GM10248 (cell line): ENCODE measurements at places on chromosomes 11 and 22.

DNA sequence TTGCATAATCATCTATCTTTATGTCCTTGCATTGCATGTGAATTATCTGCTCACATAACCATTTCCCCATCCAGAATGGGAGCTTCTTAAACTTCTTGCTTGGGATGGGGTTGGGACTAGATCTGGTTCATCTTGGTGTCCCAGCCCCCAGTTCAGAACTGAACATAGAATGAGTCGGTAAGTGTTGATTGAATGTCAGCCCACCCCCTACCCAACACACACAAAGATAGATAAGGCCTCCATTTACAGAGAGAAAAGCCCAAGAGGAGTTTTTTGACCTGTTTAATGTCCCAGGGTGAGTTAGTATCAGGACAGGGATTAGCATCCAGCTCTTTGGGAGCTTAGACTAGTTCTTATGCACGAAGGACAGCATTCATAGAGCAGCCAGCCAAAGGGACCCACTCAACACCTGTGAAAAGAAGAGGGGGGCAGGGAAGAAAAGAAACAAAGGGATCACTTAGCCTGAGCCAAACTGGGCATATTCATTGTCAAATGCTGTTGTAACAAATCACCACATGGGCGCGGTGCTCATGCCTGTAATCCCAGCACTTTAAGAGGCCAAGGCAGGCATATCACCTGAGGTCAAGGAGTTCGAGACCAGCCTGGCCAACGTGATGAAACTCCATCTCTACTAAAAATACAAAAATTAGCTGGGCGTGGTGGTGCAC is 57.4 kb downstream of the CHRDL2 start:
- DNase-seq: no peak

GRCh38 chr11:10051868-10052586 is 242.0 kb downstream of the SBF2 start:
- no peak for DNase-seq

GRCh38 chr11:117187799-117188481 is 9.4 kb downstream of the SIDT2 start:
- DNase-seq: peak; percentile 15

DNA sequence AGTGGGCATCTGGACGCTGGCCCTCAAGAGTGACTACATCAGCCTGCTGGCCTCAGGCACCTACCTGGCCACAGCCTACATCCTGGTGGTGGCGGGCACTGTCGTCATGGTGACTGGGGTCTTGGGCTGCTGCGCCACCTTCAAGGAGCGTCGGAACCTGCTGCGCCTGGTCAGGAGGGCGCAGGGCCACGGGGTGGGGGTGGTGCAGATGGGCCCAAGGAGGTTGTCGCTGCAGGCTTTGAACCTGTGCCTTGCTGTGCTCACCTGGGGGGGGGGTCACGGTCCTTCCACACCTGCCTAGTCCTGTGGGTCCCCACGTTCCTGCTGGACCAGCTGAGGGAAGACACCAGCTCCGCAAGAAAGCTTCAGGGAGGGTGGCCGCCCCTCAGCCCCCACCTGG is 3.5 kb downstream of the CD151 start:
- DNase-seq: no peak

DNA sequence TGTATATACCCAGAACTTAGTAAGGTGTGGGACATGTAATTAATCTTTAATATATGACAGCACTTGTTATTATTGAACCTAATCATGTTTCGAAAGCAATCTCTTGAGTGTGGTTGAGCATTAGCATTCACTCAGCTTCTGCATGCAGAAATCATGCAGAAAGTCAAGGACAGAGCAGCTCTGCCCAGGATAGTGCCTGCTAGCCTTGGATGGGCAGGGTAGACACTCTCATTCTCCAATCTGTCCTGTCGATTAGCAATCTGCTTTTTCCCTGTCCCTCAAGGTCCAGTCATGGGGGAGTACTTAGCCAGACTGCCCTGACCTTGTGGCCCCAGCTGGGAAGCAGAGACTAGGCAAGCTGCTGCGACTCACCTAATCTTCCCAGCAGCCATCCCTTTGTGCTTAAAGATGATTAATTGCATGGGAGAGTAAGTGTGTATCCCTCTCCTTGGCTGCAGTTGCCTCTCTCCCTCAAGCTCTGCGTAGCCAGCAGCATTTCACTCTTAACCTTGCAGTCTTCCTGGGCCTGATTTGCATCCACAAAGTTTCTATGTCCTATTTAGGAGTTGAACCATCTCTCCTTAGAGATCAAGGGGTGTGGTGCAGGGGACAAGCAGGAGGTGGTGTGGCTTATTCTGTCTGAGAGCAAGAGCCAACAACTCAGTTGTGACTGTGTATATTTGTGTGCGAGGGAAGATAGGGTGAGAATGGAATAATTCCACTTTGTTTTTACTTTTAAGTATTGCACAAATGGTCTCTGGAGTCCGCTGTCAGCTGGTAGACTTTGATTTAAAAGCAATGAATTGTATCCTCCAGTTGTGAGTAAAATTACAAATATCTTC is 101.4 kb downstream of the FDX1 start:
- no peak for DNase-seq

DNA sequence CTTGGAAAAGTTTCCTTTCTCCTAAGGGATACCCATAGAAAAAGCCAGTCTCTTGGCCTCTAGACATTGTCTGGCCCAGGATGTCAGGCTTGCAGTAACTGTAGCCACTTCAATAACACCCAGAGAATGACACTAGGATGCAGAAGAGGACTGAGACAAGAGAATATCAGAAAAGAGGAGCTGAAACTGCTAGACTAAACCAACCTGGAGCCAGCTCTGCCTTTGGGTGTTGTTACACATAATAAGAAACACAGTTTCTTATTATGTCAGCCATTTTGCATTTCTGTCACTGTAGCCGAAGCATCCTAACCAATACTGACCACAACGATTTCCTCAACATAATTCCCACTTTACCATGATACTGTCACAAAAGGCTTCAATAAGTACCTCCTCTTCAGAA is 72.2 kb upstream of the RCN1 start:
- DNase-seq: no peak

DNA sequence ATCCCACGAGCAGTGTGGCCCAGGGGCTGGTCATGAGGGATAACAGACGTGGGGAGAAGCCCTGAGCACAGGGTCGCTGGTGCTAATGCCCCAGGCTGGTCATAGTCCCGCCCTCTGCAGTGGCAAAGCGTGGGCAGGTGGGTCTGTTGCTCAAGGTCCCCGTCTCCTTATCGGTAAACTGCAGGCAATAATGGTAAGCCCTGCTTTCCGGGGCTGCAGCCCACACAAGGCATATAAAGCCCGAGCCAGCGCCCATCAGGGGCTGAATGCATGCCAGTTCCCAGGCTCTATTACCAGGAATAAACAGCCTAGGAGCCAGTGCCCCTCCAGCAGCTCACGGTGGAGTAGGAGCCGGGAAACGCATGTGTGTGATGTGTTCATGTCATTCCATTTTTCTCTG is 261.0 kb downstream of the BRD1 start:
- no peak for DNase-seq

GRCh38 chr11:70104419-70104818 is 26.3 kb downstream of the ANO1 start:
- DNase-seq: no peak

GRCh38 chr11:61657566-61658290 is 22.5 kb upstream of the DAGLA start:
- DNase-seq: no peak

DNA sequence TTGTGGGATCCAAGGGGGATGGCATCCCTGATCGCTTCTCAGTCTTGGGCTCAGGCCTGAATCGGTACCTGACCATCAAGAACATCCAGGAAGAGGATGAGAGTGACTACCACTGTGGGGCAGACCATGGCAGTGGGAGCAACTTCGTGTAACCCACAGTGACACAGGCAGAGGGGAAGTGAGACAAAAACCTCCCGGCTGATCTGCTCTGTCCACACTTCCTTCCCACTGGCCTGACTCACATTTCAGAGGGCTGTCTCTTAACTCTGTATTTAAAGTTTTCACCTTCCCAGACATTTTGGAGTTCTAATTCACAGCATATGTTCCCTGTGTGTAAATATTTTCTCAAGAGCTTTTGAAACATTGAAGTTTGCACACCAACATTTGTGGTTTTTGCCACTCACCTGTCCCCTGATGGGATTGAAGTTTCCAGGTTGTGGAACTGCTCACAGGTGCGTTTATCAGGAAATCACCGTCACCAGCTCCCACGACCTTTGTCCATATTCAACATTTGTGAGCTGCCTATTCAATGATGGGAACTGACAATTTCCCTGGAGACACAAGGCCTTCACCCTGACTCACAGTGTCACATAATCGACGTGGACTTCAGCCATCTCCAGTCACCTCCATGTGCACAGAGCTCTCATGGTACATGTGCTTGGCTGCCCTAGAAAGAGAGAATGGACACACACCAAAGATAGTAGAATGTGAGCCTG is 99.2 kb downstream of the VPREB1 start:
- DNase-seq: peak; percentile 49

DNA sequence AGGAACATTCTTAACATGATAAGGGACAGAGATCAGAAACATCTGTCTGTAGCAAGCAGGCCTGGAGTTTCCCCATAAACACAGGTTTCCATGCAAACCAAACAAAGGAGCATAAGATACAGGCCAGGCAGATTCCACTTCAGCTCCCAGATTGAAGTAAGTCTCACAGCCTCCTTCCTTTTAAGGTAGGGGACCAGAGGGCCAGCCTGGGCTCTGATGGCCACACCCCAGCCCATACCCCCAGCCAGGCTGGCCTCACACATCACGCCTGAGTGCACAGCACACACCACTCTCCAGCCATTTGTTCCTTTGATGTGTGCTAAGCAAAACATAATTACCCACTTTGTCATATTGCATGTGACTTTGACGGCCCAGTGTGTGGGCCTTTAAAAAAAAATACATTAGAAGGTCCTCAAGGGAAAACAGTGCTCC is 518.7 kb downstream of the NTM start:
- DNase-seq: no peak

GRCh38 chr11:126914166-126914565 is 86.4 kb downstream of the KIRREL3 start:
- no peak for DNase-seq

DNA sequence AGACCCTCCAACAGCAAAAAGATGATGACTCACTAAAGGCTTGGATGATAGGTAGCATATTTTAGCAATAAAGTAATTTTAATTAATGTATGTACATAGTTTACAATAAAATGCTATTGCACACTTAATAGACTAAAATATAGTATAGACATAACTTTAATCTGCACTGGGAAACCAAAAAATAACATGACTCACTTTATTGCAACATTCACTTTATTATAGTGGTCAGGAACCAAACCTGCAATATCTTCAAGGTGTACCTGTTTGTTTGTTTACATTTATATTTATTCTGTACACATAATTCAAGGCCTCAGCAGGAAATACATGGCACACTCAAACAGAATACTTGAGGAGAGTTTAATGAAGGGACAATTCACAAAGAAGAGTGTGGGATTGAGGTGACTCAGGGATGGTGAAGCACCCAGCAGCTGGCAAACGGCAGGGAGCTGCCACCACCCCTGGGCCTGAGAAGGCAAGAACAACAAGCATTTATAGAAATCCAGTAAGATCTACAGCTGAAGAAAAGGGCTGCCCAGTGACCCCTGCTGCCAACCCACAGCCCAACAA is 51.5 kb upstream of the POU2AF2 start:
- no peak for DNase-seq

GRCh38 chr11:78196661-78197091 is 8.0 kb downstream of the USP35 start:
- no peak for DNase-seq

DNA sequence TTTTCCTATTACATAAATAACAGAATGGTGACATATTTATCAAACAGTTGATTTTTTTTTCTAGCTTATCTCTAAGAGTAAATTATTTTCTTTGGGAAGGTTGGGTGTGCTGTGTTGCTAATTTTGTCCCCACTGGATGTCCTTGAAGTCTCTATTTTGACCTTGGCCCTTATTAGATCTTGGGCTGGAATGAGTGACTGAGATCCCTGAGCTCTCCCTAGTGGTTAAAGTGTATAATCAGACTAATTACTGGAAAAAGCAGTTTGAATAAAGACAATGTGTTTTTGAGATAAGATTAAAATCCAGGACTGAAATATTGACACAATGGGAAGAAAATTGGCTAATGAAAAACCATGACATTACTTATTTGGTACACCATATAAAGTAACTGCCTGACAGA is 56.1 kb downstream of the AASDHPPT start:
- peak; percentile 11 for DNase-seq

DNA sequence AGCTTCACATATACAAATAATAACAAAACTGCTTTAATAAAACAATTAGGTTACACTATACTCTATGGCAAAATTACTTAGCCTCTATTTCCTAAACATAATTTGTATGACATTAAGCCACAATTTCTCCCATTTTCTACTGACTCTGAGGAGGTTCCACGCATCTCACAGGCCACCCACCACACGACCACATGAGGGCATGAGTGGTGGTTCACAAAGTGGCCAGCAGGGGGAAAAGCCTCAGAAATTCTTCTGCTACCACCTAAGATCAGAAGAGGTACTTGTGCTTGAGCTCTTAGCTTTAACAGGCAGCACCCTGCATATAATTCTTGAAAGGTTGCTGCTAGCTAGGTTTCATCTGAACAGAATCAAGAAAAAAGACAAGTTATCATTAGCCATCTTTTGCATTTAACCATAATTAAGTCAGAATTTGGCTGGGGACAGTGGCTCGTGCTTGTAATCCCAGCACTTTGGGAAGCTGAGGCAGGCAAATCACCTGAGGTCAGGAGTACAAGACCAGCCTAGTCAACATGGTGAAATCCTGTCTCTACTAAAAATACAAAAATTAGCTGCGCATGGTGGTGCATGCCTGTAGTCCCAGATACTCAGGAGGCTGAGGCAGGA is 7.7 kb downstream of the LPXN start:
- DNase-seq: peak; percentile 45

DNA sequence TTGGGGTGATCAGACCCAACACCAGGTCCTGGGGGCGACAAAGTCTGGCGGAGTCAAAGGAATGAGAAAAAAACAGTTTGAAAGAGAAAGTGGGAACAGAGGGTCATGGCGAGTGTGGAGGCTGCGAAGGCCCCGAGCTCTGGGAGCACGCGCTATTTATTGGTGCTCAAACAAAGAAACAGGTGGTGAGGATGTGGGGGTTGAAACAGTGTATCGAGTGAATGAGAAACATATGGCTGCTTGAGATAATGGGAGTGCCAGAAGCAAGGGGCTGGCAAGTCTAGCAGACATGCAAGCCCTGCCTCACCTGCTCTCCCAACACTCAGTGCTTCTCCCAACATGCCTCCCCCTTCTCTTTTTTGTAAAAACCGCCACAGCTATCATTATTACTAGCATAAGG is 7.8 kb upstream of the DUSP18 start:
- no peak for DNase-seq

DNA sequence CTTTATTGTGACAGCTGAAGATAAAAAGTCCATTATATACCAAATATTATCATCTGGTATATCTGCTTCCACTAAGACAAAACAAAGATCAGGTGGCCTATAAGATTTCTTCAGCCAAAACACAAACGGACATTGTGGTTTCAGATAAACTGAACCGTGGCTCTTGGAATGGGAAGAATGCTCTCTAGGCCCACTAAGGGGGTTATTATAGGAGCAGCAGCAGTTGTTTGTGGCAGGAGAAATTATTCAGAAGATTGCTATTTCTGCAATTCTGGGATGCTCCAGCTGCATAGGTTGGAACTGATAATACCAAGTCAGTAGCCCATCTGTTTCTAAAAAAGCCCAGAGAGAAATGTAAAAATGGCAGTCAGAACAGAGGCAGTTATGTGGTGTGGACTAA is 145.3 kb downstream of the NCAM1 start:
- no peak for DNase-seq
